A549 treated with ZK216348 at 1 μM for 4 hours (cell line): ENCODE measurements at places on chromosomes 12 and 14. TPM values are rescaled to one million over a fixed set of nuclear protein-coding genes. Genes with fewer than 3 reads are reported as not detected.

TRIM9 gene
- 8.7 to 14.2 TPM (median 11.2 TPM) in 5 replicates for total RNA-seq

GXYLT1 gene
- total RNA-seq, result 7.2 to 16.9 TPM (median 14.7 TPM) in 5 replicates

TESPA1 gene
- not detected in 5 replicates for total RNA-seq

GLT1D1 gene
- total RNA-seq, result not detected in 5 replicates

LRRK2 gene
- 1.2 to 2.4 TPM (median 1.6 TPM) in 5 replicates for total RNA-seq
